ENCODE measurements at places on chromosomes 12 and 14. TPM values are rescaled to one million over a fixed set of nuclear protein-coding genes. Genes with fewer than 3 reads are reported as not detected.

GPR68 gene
- total RNA-seq, result 0.04 TPM

ANO2 gene
- total RNA-seq, result 0.89 TPM

CLEC2A gene
- total RNA-seq, result not detected

KLHL33 gene
- total RNA-seq, result not detected

CTSG gene
- total RNA-seq, result not detected

HIGD1C gene
- total RNA-seq, result not detected

KTN1 gene
- 75.7 TPM for total RNA-seq

ARHGEF40 gene
- total RNA-seq, result 11.2 TPM

CLEC4D gene
- total RNA-seq, result not detected

DNA sequence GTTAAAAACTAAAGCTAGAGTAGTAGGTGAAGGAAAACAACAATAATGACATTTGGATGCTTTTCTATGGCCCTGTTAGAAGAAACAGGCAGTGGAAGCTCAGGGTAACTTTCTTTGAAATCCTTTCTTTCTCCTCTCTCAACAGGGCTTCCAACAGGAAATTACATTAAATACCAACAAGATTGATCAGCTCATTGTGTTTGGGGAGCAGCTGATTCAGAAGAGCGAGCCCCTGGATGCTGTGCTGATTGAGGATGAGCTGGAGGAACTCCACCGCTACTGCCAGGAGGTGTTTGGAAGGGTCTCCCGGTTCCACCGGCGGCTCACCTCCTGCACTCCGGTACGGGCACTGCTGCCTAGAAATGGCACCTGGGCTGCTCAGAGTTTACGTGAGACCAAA is 81.5 kb downstream of the ESR2 start:
- DNase-seq, result no peak

DNA sequence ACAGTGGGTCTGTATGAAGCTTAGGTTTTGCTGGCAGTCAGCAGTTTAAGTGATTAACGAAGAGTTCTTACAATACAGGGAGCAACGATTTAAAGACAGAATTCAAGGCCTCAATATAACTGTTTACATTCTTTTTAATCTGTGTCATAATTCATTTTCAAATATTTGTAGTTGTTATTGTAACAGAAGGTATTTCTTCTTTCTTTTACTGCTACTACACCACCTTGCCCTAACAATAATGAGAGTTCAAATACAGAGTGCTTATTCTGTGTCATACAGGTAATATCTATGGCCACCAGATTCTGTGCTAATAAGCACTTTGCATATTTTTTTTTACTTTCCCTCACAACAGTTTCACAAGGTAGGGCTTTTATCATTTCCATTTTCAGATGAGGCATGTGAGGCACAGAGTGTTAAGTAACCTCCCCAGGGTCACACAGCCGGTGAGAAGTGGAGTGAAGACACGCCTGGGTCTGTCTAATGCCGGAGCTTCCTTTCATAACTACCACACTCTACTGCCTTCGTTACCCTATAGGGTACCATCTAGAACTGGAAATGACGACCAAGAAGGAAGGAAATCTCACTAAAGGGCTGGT is 81.9 kb downstream of the PELI2 start:
- no peak for DNase-seq

GRCh38 chr12:71431991-71432390 is 7.6 kb upstream of the LGR5 start:
- DNase-seq, result peak; percentile 52

DNA sequence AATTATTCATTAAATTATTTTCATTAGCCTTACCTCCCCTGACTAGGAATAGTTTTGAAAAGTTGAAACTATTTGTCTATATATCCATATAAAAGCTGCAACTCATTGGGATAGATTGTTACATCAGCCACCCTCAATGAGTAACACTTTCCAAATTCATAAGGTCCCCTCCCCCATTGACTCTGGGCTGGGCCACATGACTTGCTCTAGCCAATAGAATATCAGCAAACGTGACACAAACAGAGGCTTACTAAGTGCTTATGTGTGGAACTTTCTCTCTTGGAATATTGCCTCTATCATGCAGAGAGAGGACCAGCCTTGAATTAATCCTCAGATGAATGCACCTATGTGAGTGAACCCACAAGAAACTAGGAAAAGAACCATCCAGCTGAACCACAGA is 213.7 kb downstream of the CCDC59 start:
- DNase-seq, result peak; percentile 6

DNA sequence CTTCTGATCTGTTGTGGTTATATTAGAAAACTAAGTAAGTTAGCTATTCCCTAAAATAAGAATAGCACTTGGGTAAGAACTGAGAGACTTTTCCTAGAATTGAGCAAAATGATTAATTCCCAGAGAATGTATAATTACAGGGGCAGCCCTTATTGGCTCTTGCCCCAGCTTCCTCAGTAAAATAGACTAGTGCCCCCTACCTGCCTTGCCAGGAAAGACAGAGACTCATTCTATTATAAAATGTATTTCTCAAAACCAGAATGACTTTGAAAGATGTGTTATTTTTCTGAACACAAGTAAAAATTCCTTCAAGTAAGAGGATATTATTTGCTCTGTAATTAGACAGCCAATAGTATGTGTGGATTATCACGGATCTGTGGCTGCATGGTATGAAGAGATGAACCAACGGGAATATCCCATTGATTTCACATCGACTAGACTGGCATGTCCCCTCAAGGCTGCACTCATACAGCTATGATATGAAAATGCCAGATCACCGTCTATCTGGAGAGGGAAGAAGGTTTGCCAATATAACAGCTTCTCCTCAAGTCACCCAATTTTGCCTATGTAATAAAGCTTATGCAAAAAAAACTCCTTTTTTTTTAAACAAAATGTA is 7.4 kb upstream of the GLRX5 start:
- DNase-seq, result no peak

DNA sequence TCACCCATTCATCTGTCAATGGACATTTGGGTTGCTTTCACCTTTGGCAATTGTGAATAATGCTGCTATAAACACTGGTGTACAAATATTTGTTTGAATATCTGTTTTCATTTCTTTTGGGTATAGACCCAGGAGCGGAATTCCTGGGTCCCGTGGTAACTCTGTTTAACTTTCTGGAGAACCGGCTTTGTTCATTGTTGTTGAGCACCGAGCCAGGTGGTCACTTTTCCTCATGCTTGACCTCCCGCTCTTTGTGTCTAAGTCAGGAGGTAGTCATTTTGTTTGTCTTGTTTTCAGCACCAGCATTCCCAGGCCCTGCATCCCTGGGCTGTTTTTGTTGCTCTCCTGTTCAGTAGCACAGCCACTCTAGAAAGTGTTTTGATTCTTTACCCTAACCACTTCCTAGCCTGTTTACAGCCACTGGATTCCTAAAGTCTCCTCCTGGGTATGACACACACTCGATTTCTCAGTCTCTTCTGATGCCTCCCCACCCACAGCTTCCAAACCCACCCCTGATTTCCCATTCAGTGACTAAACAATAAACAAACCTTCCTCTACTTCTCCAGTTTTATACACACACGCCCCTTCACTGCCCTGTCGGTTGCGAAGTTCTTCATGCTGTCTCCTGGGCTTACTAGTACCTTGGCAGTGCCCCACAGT is 37.9 kb downstream of the B4GALNT3 start:
- no peak for DNase-seq

DNA sequence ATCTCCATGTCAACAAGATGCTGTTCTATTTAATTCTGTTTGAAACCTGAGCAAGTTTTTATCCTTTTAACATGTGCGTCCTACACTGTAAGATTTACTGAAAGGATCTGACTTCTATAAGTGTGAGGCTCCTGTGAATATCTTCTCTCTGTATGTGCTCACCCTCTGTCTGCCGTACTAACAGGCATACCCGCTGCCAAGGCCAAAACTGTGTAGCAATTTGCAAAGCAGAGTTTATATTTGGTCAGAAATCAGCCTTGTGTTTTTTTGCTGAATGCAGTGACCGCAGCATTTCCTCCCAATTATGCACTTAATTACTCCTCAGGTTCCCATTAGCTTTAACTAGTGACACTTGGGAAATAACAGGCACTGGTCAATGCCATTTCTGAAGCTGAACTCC is 12.3 kb downstream of the CHST11 start:
- DNase-seq, result no peak

DNA sequence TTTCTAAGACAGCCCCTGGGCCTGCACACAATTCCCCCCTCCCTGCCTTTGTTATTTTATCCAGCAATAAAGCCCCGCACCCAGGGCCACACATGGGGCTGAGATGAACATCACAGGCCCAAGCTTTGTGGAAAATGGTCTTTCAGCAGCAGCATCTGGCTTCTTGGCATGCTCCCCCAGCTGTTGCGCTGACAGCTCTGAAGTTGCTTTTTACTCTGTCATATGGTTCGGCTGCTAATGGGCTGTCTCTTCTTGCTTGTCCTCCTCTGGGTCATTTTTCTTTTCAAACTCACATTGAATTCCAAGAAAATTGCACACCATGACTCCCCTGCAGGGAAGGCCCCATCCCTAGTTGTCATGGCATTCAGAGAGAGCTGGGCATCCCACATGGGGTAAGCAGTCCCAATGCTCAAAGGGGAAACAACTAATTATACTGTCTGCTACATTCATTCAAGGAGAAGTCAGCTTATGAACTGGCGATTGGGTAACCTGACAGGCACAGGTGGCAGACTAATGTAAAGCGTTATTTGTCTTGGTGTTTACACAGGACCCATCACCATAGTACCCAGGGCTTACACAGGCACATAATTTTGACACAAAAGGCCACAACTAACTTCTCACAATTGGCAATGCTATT is 74.0 kb upstream of the CDKN3 start:
- no peak for DNase-seq

DNA sequence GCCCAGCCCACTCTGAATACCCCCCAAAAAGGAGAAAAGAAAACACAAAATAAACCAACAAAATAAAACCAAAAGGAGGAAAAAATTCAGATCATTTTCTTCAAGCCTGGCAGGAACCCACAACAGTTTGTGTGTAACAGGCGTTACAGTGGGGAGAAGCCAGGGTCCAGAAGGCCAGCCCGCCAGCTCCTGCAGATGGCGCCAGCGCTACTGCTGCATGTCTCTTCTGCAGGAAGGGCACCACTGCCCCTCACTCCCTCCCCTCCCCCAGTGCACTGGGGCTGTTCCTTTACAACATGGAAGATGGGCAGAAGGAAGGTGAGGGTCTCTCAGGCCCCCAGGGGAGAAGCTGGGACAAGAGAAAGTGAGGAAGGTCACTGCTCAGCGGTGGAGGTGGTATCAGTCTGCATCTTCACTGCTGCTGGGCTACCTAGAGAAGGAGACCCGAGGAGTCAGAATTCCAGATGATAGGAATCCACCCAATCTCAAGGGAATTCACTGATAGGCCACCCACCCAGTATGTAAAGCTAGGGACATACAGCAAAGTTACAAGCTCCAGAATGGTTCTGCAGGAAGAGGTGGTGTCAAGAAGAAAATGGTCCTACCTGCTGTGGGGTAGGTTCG is 2.3 kb upstream of the NOP2 start:
- peak; percentile 62 for DNase-seq

GRCh38 chr12:12934556-12934955 is 17.4 kb downstream of the GPRC5D start:
- DNase-seq, result no peak

GRCh38 chr14:75389679-75390078 is 38.1 kb upstream of the JDP2 start:
- DNase-seq, result no peak

GRCh38 chr12:70648191-70648590 is 11.0 kb upstream of the PTPRB start:
- DNase-seq, result peak; percentile 38

- no peak for DNase-seq
These were observed 63.1 kb downstream of the STON2 start for GRCh38 chr14:81337073-81337472.

DNA sequence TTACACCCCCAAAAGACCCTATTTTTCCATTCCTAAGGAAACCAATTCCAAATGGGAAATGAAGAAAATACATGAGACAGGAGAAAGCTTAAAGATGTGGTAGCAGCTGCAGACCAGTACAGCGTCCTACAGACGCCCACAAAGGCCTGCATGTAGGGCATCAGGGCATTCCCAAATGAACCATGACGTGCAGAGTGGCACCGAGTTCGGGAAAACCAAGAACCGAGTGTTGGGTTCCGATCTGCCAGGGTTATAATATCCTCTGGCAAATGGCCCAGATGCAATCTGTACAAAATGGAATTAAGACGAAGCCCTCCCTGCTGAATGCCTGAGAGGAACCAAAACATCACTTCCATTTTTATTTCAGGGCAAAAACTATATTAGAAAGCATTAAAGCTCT is 34.4 kb upstream of the SELPLG start:
- no peak for DNase-seq

DNA sequence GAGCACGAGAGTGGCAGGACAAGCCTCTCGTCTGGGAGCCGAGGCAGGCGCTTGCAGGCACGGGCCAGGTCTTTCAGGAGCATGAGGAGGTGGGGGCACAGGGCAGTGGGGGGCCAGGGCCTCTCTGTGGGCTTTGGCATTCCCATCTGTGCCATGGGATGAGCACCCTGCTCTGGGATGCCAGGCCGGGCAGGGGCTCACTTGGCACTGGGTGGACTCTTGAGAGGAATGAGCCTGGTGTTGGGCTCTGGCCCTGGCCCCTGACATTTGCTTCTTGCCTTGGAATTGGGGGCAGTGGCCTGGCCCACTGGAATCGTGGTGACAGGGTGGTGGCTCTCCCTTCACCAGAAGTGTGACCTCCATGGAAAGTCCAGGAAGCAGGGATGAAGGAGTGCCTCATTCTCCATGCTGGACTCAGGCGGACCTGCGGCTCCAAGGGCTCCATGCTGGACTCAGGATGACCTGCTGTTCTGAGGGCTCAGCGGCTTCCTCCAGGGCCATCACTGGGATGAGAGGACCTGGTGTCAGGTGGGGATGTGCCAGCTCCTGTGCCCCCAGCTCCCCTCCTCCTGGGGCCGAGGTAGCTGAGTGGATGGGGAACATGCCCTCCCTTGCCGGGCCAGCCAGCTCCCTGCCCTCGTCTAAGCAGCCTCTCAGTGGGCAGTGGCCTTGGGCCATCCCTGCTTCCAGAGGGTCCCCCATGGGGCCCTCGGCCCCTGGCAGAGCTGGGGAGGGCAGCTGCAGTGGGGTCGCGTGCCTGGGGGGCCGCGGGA is 220.3 kb downstream of the KIF26A start:
- DNase-seq, result no peak

GRCh38 chr12:98894412-98895085 is 249.5 kb downstream of the APAF1 start:
- no peak for DNase-seq

DNA sequence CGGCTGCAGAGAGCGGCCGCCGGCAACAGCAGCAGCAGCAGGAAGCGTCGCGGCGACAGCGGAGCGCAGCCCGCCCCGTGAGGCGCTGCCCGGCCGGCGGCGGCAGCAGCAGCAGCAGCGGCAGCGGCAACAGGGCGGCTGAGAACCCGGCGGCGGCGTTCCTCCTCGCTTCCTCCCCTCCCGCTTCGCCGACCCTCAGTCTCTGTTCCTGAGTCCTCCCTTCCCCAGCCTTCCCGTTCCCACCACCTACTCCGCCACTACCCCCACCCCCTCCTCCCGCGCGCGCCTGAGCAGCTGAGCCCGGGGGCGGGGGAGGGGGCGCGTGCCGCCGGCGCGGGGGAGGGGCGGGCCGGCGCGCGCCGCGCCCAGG is 310 bp downstream of the BICDL1 start:
- no peak for DNase-seq

DNA sequence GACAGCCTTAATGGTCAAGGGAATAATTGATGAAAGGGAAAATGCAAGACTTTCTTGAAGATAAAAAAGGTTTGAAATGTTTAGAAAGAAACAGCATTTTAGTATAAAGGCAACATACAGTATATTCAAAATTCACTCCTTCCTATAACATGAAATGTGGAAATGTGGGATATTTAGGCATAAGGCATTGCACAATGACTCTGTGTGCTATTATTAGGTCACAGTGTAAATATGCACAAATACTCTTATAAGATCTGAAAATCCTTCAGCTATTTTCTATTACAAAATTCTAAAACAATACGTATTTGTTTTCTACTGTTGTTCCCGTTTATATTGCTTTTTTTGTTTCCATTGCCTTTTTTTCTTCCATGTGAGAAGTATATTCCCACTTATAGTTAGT is 127.7 kb downstream of the SLC16A7 start:
- DNase-seq, result no peak

Measured in H4 (cell line).